ENCODE measurements at places on chromosomes 4 and X. TPM values are rescaled to one million over a fixed set of nuclear protein-coding genes. Genes with fewer than 3 reads are reported as not detected.

MID1 gene
- 16.6 TPM for total RNA-seq

AKAP14 gene
- total RNA-seq, result not detected

NWD2 gene
- total RNA-seq, result 29.0 TPM

TRMT10A gene
- total RNA-seq, result 4.1 TPM

USP53 gene
- total RNA-seq, result 111 TPM

SCML1 gene
- total RNA-seq, result 15.4 TPM

SSX5 gene
- total RNA-seq, result not detected

REELD1 gene
- total RNA-seq, result 0.29 TPM

TEX11 gene
- not detected for total RNA-seq

CLDN2 gene
- 1.5 TPM for total RNA-seq

PAGE4 gene
- total RNA-seq, result not detected

MFAP3L gene
- total RNA-seq, result 3.6 TPM
